ENCODE measurements at places on chromosomes 6 and 20. TPM values are rescaled to one million over a fixed set of nuclear protein-coding genes. Genes with fewer than 3 reads are reported as not detected.

The SLC17A9 gene
- total RNA-seq, result 11.6 TPM

The ABHD16B gene
- total RNA-seq, result not detected

The THBD gene
- not detected for total RNA-seq

The MUCL3 gene
- not detected for total RNA-seq

The KCNK16 gene
- not detected for total RNA-seq

The TMX4 gene
- total RNA-seq, result 44.8 TPM

The COL9A1 gene
- not detected for total RNA-seq

The NKX2-4 gene
- not detected for total RNA-seq

The KIF16B gene
- 10.3 TPM for total RNA-seq

The ZNF165 gene
- 0.54 TPM for total RNA-seq

The BNIP5 gene
- not detected for total RNA-seq

The GSTA3 gene
- not detected for total RNA-seq

The DEFB124 gene
- total RNA-seq, result not detected

The YTHDF1 gene
- total RNA-seq, result 41.3 TPM

Data from activated CD4-positive, alpha-beta T cell treated with anti-CD3 and anti-CD28 coated beads, Interleukin-2, amount 10 ng/mL, durations not matched to agents 7 days and 5 days (primary cell).